ENCODE measurements at places on chromosomes 7 and 10. TPM values are rescaled to one million over a fixed set of nuclear protein-coding genes. Genes with fewer than 3 reads are reported as not detected.

C10orf67 gene
- total RNA-seq: 0.44 TPM

PNLIPRP2 gene
- not detected for total RNA-seq

ANKRD22 gene
- not detected for total RNA-seq

RBP3 gene
- total RNA-seq: not detected

SLC26A5 gene
- total RNA-seq: not detected

NUDT5 gene
- 62.2 TPM for total RNA-seq

SUV39H2 gene
- total RNA-seq: 12.4 TPM

KCNIP2 gene
- 0.66 TPM for total RNA-seq

NPSR1 gene
- not detected for total RNA-seq

MNX1 gene
- total RNA-seq: not detected

NOD1 gene
- 9.9 TPM for total RNA-seq

FKBP6 gene
- not detected for total RNA-seq

All from smooth muscle cell of trachea (primary cell).